ENCODE measurements at places on chromosomes 5 and 9. TPM values are rescaled to one million over a fixed set of nuclear protein-coding genes. Genes with fewer than 3 reads are reported as not detected.
A peak's percentile ranks its signal among the peaks of the same experiment; 100 is the strongest.

Gene ANKRD31
- total RNA-seq, result 0.89 TPM

GRCh38 chr5:83035373-83036100 is 41.7 kb downstream of the TMEM167A start:
- no peak overlapping the region for H3K27ac ChIP-seq
- no peak for DNase-seq
- H3K4me3 ChIP-seq, result no peak overlapping the region
- H3K27me3 ChIP-seq, result no peaks in the 10 kb centered on the region

DNA sequence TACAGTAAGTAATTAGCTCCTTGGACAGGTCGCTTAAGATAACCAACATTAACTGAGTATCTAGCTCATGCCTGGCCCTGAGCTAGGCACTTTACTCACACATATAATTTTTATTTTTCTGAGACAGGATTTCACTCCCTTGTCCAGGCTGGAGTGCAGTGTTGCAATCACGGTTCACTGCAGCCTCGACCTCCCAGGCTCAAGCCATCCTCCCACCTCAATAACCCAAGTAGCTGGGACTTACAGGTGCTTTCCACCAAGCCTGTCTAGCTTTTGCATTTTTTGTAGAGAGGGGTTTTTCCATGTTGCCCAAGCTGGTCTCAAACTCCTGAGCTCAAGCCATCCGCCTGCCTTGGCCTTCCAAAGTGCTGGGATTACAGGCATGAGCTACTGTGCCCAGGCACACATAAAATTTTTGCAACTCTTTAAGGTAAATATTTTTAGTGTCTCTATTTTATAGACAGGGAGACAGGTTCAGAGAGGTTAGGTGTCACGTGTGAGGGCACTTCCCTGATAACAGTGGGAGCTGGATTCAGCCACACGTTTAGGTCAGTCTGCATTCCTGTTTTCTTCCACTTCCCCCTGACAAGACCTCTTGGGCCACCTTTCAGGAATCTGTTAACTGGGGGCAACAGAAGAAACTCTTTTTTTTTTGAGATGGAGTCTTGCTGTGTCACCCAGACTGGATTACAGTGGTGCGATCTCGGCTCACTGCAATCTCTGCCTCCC is 18.2 kb downstream of the HBEGF start:
- H3K4me3 ChIP-seq, result no peak overlapping the region
- H3K27ac ChIP-seq, result no peak overlapping the region
- H3K27me3 ChIP-seq, result no peaks in the 10 kb centered on the region
- no peaks in the 10 kb centered on the region for H3K36me3 ChIP-seq

DNA sequence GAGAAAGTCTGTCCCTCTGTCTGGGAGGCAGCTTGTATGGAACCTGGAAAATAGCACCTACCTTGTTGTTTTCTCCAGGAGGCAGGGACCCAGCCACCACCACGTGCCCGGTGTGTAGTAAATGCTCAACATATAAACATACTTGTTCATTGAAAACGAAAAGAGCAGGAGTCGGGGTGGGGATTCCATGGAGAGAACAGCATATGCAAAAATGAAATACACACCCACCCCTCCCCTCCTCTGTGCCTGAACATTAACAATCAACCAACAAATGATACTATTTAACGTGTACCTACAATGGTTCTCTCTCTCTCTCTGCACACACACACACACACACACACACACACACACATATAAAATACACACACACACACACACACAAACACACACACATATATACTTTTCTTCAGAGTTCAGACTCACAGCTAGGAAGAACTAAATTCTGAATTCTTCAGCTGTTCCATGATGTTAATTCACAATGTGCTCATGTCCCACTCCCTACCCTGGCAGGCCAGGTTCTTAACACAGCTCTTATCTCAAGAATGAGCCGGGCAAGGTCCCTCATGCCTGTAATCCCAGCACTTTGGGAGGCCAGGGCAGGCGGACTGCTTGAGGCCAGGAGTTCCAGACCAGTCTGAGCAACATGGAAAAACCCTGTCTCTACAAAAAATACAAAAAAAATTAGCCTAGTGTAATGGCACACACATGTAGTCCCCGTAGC is 16.3 kb upstream of the DENND1A start:
- no peak overlapping the region for H3K4me3 ChIP-seq
- no peaks in the 10 kb centered on the region for H3K4me1 ChIP-seq
- H3K36me3 ChIP-seq, result no peaks in the 10 kb centered on the region
- H3K27ac ChIP-seq, result no peak overlapping the region

GRCh38 chr5:172692981-172693380 is 51.9 kb downstream of the NEURL1B start:
- no peak for DNase-seq
- peaks cover 4% of the 10 kb centered on the region for H3K27me3 ChIP-seq
- no peaks in the 10 kb centered on the region for H3K36me3 ChIP-seq
- no peak overlapping the region for H3K4me3 ChIP-seq

Gene WNT8A
- total RNA-seq, result not detected

GRCh38 chr5:38189081-38189504 is 69.3 kb upstream of the EGFLAM start:
- no peak overlapping the region for H3K4me3 ChIP-seq
- DNase-seq, result no peak
- no peaks in the 10 kb centered on the region for H3K4me1 ChIP-seq
- H3K27me3 ChIP-seq, result peaks cover 19% of the 10 kb centered on the region

Gene RLN2
- 0.86 TPM for total RNA-seq

Gene SMIM23
- total RNA-seq, result not detected

- DNase-seq, result no peak
- no peaks in the 10 kb centered on the region for H3K27me3 ChIP-seq
- H3K4me3 ChIP-seq, result no peak overlapping the region
- H3K4me1 ChIP-seq, result no peaks in the 10 kb centered on the region
Measured at GRCh38 chr5:144307736-144308135, 137.1 kb downstream of the KCTD16 start.

Gene ARSI
- total RNA-seq, result not detected

DNA sequence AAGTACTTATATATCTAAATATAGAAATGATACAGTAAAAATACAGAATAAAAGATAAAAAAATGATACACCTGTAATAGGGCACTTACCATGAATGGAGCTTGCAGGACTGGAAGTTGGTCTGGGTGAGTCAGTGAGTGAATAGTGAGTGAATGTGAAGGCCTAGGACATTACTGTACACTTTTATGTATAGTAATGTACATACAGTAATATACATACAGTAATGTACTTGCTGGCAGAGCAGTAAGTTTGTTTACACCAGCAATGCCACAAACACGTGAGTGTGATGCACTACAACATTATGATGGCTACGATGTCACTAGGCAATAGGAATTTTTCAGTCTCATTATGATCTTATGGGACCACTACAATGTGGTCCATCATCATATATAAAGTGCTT is 34.2 kb downstream of the SUSD1 start:
- H3K4me1 ChIP-seq, result no peaks in the 10 kb centered on the region
- no peak overlapping the region for H3K4me3 ChIP-seq
- no peak for DNase-seq
- H3K27me3 ChIP-seq, result no peaks in the 10 kb centered on the region
- H3K36me3 ChIP-seq, result no peaks in the 10 kb centered on the region
- H3K27ac ChIP-seq, result no peak overlapping the region

Gene GLT6D1
- total RNA-seq, result not detected

Gene SEMA4D
- 377 TPM for total RNA-seq

Gene OLFM1
- total RNA-seq, result not detected

Gene CNTFR
- not detected for total RNA-seq

GRCh38 chr9:12224449-12224848 is 468.7 kb upstream of the TYRP1 start:
- H3K36me3 ChIP-seq, result no peaks in the 10 kb centered on the region
- H3K27me3 ChIP-seq, result no peaks in the 10 kb centered on the region
- no peaks in the 10 kb centered on the region for H3K4me1 ChIP-seq
- no peak overlapping the region for H3K27ac ChIP-seq

DNA sequence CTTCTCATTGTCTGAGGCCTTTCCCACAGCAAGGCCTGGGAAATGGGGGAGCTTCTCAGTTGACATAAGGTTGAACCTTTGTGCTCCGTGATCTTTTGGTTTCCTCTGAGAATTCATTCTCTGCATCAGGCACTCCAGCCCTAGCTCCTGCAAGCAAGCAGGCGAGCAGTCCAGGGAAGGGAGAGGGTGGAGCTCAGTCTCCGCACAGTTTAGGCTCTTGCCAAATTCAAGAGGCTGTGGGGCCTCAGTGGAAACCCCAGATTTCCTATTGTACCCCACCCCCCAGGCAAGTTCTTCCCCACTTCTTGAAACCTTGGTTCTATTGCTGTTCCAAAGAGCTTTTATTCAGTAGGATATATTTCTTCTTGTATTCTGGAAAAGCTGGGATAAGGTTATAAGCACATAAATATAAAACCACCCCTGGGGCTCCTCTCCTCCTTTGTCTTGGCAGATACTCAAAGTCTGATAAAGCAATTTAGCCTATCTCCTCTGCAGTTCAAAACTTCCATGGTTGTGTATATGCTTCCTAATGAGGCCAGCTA is 147.2 kb downstream of the PDZD2 start:
- no peaks in the 10 kb centered on the region for H3K36me3 ChIP-seq
- no peaks in the 10 kb centered on the region for H3K4me1 ChIP-seq
- no peak overlapping the region for H3K4me3 ChIP-seq
- H3K27ac ChIP-seq, result no peak overlapping the region
- no peaks in the 10 kb centered on the region for H3K27me3 ChIP-seq
- no peak for DNase-seq

Gene ADGRV1
- 1.6 TPM for total RNA-seq

Gene TMEM252
- not detected for total RNA-seq

GRCh38 chr5:114435885-114436299 is 74.0 kb downstream of the KCNN2 start:
- no peaks in the 10 kb centered on the region for H3K36me3 ChIP-seq
- no peaks in the 10 kb centered on the region for H3K27me3 ChIP-seq
- H3K4me1 ChIP-seq, result no peaks in the 10 kb centered on the region

GRCh38 chr9:87342743-87343142 is 154.9 kb upstream of the DAPK1 start:
- peaks cover 2% of the 10 kb centered on the region for H3K27me3 ChIP-seq
- no peaks in the 10 kb centered on the region for H3K36me3 ChIP-seq
- no peak overlapping the region for H3K4me3 ChIP-seq
- H3K27ac ChIP-seq, result no peak overlapping the region

Gene TAF11L9
- not detected for total RNA-seq

Gene CAVIN4
- total RNA-seq, result 0.19 TPM

Gene TRIM14
- 98.9 TPM for total RNA-seq

GRCh38 chr5:127851964-127852363 is 148.8 kb downstream of the CCDC192 start:
- H3K4me3 ChIP-seq, result no peak overlapping the region
- DNase-seq, result no peak
- no peaks in the 10 kb centered on the region for H3K4me1 ChIP-seq
- no peaks in the 10 kb centered on the region for H3K36me3 ChIP-seq
- H3K27ac ChIP-seq, result no peak overlapping the region

DNA sequence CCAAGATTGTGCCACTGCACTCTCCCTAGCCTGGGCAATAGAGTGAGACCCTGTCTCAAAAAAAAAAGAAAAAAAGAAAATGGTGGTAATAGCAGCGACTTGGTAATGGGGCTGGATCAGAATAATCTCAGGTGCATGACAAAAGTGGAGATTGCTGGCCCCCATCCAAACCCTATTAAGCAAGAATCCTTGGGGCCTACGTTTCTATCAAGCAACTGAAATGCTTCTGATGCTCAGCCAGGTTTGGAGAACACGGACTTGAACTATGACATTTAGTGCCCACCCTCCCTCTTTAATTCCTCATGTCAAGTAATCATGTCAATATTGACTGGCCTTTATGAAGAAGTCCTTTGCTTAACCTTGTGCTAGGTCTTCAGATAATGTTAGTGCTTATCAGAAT is 6.6 kb downstream of the C5orf52 start:
- H3K27me3 ChIP-seq, result no peaks in the 10 kb centered on the region
- no peak overlapping the region for H3K4me3 ChIP-seq
- no peaks in the 10 kb centered on the region for H3K36me3 ChIP-seq
- no peaks in the 10 kb centered on the region for H3K4me1 ChIP-seq
- no peak for DNase-seq

Gene MEF2C
- 4.4 TPM for total RNA-seq

GRCh38 chr5:58933891-58934628 is 351.2 kb downstream of the RAB3C start:
- no peak overlapping the region for H3K4me3 ChIP-seq
- DNase-seq, result peak; percentile 18
- no peaks in the 10 kb centered on the region for H3K27me3 ChIP-seq
- no peak overlapping the region for H3K27ac ChIP-seq

DNA sequence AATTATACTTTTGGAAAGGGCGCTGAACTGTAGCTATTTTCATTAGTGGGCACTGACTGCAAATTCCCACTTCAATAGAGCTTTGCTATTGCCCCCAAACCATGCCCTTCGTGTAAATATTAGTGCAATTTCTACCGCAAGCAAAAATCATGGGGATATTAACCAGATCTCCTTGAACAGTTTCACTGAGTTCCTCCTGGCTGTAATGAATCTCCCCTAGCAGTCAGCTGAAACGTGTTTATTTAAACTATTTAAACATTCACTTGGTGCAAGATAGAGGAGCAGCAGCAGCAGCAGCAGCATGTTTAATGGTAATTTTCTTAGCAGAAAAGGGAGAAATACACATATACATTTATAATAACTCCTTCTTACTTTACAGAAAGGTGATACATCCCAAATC is 54.4 kb downstream of the ARRDC3 start:
- no peak for DNase-seq
- H3K27ac ChIP-seq, result no peak overlapping the region
- H3K36me3 ChIP-seq, result no peaks in the 10 kb centered on the region
- H3K4me3 ChIP-seq, result no peak overlapping the region

Gene NKD2
- total RNA-seq, result not detected

- no peaks in the 10 kb centered on the region for H3K27me3 ChIP-seq
- H3K36me3 ChIP-seq, result no peaks in the 10 kb centered on the region
- H3K4me3 ChIP-seq, result no peak overlapping the region
- no peak for DNase-seq
- H3K4me1 ChIP-seq, result no peaks in the 10 kb centered on the region
Measured at GRCh38 chr9:110916403-110916802, 121.9 kb downstream of the LPAR1 start.

Gene C9
- 0.44 TPM for total RNA-seq

Gene PCDHA6
- not detected for total RNA-seq

DNA sequence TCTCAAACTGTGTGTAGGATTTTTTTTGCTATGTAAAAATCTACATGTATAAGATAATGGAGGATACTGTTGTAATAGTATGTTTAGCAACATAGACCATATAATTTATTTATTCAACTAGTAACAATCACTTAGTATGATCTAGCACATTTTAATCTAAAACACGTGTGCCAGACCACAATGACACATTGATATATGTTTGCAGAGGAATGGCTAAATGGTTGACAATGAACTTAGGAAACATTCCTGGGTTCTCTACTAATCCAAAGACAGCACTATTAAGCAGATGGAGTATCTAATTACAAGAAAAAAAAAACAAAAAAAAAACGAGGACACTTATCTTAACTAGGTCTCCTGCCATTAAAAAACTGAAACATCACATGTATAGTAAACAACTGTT is 261.7 kb upstream of the PAPPA start:
- H3K4me1 ChIP-seq, result no peaks in the 10 kb centered on the region
- H3K27ac ChIP-seq, result no peak overlapping the region
- H3K27me3 ChIP-seq, result no peaks in the 10 kb centered on the region
- no peak overlapping the region for H3K4me3 ChIP-seq

- peak overlapping the region; percentile 84 for H3K27ac ChIP-seq
- peak overlapping the region; percentile 25 for H3K4me3 ChIP-seq
- H3K36me3 ChIP-seq, result peaks cover 14% of the 10 kb centered on the region
- H3K27me3 ChIP-seq, result no peaks in the 10 kb centered on the region
- peak; percentile 52 for DNase-seq
Measured at GRCh38 chr9:131578731-131579504, 33.6 kb downstream of the PRRT1B start.

All from T-cell (primary cell).